B cell (primary cell): ENCODE measurements at places on chromosomes 16 and 17.

- DNase-seq = no peak
Measured at GRCh38 chr16:66712512-66712911, 16.0 kb upstream of the CMTM4 start.

GRCh38 chr16:28876973-28877654 is 1.2 kb upstream of the ATP2A1 start:
- DNase-seq = no peak

DNA sequence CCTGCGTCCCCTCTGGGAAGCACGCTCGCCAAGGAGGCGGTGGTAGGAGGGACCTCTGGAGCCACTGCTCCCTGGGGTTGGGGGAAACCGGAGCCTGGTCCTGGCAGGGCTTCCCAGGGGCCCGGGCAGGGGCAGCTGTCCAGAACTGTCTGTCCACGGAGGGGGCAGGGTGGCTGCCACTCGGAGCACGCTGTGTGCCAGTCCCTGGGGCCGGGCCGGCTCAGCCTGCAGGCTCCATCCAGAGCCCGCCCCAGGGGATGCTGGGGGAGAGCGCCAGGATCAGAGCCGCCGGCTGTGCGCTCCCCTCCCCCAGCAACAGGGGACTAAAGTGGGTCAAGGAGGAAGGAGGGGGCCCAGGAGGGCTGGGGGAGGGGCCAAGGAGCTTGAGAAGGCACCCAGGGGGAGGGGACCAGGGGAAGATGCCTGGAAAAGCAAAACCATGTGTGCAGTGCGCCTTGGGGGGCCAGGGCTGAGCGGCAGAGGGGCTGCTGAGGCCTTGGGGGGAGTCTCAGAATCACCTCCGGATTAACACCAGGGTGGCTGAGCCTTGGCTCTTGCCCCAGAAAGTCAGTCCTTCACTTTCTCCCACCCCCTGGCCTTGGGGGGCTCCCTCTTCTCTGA is 21.3 kb downstream of the ZNF423 start:
- DNase-seq = no peak

DNA sequence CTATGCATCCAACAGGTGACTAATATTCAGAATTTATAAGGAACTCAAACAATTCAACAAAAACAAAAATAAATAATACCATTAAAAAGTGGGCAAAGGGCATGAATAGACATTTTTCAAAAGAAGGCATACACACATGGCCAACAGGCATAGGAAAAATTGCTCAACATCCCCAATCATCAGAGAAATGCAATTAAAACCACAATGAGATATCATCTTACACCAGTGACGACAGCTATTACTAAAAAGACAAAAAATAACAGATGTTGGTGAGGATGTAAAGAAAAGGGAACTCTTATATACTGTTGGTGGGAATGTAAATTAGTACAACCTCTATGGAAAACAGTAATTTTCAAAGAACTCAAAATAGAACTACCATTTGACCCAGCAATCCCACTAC is 250.4 kb upstream of the N4BP1 start:
- DNase-seq = no peak

GRCh38 chr16:4496305-4496704 is 20.1 kb downstream of the HMOX2 start:
- no peak for DNase-seq

DNA sequence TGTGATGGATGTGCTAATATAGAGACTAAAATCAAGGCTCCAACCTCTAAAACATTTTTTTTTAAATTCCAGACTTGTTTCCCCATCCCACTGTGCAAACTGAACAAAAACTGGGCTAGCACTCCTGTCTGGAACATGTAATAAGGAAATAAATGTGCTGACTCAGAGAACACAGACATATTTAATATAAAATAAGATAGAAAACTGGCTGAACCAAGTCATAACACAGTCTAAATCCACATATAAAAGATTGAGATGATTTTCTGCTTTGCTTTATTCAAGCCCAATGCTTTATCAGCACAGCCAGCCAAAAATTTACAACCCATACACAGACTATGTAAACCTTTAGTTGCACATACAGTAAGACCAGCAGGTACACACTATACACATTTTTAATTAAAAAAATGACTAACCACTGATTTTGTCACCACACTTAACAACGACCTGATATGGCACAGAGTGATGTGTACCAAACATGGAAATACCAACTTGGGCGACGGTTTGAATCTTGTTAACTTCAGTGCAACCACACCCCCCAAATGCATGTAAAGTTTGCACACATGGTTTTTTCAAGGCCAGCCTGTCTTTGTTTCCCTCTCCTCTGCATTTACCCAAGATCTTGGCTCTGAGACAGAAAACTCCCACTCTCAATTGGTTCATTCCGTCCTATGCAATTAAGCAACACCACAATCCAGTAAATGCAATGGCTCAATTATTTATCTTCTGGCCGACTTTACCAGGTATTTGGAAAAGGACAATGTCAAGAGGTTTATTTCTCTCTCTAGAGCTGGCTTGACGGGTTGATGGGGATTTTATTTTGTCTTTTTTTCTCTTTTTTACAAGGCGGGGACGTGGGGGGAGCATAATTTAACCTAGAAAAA is 1.2 kb downstream of the STAT3 start:
- DNase-seq = no peak

DNA sequence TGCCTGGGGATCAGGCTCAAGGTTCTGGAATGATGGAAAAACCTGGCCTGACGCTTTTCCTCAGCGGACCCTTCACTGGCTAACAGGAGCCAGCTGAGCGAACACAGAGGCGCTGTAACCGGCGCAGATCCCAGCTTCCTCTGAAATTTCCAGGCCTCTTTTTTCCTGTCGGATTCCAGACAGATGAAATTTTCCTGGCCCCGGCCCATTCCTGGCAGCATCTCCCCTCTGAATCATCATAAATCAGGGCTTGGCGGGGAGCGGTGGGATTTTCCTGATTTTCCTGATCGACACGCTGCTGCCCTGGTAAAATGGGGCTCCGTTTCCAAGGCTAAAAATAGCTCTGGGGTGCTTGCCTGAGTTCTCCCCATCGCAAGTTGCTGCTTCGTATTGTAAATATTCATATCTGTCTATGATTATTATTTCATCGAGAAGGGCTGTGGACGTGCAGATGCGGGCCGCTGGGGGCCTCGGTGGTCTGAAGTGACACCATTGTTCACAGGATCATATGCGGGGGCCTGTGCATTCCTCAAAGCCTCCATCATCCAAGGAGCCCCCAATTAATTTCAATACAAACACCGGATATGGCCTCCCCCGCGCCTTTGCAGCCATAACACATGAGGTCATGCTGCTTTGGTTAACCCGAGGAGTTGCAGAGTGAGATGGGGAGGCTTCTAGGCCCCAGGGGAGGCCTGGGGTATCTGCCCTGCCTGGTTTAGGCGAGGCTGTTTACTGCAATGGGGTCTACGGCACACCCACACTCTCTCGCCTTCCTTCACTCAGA is 45.8 kb upstream of the ETV4 start:
- no peak for DNase-seq

DNA sequence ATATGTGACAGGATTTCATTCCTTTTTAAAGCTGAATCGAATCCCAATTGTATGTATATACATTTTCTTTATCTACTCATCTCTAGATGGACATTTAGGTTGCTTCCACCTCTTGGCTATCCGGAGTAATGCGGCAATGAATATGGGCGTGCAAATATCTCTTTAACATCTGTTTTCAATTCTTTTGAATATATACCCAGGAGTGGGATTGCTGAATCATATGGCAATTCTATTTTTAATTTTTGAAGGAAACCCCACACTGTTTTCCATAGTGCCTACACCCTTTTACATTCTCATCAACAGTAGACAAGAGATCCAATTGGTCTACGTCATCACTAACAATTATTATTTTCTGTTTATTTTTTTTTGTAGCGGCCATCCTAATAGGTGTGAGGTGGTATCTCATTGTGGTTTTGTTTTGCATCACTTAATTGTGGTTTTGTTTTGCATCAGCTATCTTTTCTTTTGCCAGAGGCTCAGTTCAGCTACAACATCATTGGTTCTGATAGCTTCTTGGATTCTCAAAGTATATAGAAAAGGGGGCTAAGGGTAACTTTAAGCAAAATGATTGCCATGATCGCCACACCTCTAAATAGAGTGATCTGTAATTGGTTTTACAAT is 25.6 kb upstream of the MAP2K6 start:
- DNase-seq = no peak

DNA sequence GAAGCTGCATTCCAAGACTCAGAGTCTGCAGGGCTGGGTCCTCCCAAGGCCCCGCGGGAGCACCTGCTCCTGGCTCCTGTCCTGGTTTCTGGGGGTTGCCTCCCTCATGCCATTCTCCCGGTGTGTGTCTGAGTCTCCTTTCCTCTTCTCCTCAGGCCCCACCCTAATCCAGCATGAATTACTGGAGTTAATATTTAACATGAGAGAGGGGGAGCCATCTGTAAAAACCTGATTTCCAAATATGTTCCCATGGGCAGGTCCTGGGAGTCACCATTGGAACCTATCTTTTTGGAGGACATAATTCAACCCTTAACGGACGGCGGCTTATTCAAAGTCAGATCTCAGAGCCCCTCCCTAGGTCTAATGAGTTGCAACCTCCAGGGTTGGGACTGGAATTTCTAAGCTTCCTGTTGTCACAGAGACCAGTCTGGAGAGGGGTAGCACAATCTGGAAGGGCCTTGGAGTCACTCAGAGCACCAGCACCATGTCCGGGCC is 5.4 kb downstream of the C17orf99 start:
- no peak for DNase-seq

DNA sequence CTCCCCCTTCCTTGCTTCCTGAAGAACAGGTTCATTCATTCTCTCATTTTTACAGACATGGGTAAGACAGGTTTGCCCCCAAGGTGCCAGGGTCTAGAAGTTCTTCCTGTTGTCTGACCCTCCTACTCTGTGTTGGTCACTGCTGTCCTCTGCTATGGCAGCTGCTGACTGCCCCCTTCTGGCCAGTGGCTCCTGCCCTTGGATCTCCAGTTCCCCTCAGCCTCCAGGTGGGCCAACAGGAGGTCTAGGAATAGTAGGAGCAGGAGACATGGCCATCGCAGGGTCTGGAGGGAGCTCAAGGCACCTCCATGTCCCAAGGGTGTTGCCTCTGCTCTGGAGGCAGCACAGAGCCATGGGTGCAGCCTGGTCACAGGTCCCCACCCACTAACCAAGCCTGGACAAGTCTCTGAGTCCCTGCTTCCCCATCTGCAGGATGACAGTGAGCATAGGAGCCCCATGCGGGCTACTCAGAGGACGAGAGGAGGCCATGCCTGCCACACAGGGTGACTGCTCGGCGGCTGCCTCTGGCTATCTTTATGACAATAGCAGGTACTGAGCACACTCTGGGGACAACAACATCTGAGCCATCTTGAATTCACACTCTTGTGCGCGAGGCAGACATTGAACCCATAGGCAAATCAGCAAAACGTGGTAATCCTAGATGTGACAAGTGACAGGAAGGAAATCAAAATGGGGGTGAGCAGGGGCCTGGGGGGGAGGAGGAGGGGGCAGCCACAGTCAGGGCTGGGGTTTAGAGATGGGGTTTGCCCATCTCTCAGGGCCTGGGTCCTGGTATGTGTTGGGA is 27.0 kb upstream of the NXPH3 start:
- peak; percentile 6 for DNase-seq

DNA sequence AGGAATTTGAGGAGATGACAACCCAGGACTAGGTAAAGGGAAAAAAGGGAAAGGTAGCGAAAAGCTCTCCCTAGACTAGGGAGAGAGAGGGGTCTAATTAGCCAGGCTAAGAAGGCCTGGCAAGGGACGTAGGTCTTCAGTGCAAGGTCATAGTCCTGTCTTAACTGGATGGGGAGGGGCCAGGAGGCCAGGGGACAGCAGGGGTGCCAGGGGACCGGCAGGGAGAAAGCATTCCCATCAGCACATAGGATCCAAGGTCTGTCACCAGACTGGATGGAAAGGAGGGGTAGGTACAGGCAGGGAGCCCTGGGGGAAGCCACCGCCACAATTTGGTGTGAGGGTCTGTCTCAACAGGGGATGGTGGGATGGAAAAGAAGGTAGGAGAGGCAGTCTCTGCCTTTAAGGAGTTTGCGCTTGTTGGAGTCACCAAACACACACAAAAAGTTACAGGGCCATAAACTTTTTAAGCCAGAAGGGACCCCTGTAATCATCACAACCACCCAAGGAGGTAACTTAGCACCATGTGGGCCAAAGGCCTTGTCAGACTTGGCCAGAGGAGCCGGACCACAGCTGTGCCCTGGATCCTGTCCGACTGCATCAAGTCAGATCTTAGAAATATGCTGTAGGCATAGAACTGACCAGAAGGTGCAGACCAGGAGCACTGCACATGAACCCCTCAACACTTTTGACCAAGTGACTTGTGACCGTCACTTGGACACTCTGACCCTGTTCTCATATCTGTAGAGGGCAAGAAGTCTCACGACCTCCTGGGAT is 10.0 kb downstream of the AXIN2 start:
- DNase-seq = no peak

DNA sequence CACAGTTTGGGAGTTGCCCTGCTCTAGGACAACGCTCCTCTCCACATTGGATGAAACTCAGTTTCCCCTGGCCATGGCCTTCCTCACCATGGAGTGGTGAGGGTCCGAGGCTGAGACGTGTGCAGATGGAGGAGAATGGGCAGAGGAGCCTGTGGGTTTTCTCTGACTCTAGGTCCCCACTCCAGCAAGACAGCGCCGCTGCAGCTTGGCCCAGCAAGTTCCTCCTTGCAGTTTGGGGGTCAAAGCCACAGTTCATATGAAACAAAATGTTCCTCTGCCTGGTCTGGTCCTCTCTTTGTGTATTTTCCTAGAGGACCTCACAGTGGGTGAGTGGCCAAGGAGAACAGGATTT is 2.3 kb downstream of the C16orf54 start:
- no peak for DNase-seq

- DNase-seq = no peak
Measured at GRCh38 chr16:63769211-63769610, 1352.7 kb downstream of the CDH11 start.

- no peak for DNase-seq
Measured at GRCh38 chr16:54432897-54433229, 146.3 kb upstream of the IRX3 start.

GRCh38 chr17:12821376-12821940 is 32.2 kb downstream of the ARHGAP44 start:
- no peak for DNase-seq

GRCh38 chr17:73231395-73231794 is 30.3 kb downstream of the CPSF4L start:
- no peak for DNase-seq

DNA sequence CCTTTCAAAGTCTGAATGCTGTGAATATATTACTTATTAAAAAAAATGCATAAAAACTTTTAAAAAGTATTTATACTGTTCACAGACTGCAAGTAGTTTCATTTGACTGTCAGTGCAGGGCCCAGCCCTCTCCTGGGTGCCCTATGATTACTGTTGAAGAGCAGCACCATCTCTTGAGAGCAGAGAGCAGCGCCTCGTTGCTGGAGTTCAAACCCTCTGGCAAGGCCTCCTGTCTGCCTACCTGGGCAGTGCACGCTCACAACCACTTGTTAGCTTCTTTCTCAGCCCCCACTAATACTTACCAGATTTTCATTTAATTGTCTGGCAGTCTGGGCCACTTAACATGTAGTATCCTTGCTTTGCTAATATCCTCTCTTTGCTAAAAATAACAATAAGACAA is 233.4 kb downstream of the PHKB start:
- no peak for DNase-seq

DNA sequence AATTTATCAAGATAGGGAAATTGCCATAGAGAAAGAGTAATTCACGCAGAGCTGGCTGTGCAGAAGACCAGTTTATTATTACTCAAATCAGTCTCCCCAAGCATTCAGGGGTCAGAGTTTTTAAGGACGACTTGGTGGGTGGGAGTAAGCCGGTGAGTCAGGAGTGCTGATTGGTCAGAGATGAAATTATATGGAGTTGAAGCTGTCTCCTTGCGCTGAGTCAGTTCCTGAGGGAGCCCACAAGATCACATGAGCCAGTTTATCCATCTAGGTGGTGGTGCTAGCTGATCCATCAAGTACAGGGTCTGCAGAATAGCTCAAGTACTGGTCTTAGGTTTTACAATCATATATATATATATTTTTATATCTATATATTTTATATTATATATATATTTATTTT is 6.0 kb upstream of the AQP8 start:
- DNase-seq = no peak
